RKO (cell line): ENCODE measurements at places on chromosomes 5 and 9.

- no peak for DNase-seq
Observed at GRCh38 chr5:102589661-102590060, 90.9 kb upstream of the SLCO6A1 start.

- no peak for DNase-seq
Observed at GRCh38 chr9:1994180-1994579, 21.0 kb upstream of the SMARCA2 start.

DNA sequence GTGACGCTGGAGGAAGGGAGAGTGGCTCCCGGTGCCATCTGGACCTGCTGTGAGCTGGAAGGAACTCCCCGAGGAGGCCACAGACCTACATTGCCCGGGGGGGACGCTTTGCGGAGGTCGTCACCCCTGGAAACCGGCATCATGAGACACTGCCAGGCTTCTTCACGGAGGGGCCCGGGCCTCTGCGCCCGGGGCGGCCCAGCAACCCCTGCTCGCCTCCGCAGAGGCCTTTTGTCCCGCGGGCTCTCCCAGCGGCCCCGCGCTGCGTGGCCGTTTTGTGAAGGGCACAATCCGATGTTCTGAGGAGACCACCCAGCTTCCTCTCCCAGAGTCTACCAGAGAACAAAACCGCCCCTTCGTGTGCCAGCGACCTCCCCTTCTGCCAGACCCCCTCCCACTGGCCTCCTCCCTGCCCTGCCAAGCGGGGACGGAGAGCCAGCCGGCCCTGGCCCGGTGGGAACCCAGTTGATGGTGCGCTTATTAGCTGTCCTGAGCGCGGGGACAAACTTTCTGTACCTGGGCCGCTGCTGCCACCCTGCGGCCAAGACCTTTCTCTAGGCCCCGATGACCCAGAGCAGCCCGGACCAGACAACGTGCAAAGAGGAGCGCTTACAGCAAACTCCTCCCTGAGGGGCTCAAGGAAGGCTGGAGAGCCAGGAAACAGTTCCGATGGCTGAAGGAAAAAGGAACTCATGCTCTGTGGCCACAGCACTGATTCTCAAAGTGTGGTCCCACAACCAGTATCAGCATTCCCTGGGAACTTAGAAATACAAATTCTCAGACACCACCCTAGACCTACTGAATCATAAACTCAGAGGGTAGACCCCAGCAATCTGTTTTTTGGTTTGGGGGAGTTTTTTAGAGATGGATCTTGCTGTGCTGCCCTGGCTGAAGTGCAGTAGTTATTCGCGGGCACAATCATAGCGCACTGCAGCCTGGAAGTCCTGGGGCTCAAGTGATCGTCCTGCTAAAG, 86.7 kb downstream of the SLC1A3 start:
- peak; percentile 40 for DNase-seq

DNA sequence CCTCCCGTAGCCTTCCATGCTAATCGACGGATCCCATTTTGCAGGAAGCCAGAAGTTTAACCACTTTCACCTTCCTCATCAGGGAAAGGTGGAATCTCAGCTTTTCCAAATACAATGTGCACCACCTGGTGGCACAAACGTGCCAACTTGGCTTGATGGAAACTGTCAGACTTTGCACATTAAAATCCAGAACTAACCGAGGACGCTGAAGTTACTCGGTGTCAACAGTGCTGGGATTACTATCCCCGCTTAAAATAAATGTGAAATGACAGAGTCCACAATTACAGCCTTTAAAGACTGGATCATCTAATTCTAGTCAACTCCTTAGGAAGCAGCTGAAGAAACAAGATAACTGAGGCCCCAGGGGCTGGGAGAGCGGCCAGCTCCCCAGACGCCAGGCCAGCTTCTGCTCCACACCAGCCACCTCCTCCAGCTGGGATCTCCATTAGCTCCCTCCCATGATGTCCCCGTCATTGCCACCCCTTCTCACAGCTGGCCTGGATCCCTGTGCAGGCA, 50.1 kb upstream of the RETREG1 start:
- DNase-seq: peak; percentile 12

DNA sequence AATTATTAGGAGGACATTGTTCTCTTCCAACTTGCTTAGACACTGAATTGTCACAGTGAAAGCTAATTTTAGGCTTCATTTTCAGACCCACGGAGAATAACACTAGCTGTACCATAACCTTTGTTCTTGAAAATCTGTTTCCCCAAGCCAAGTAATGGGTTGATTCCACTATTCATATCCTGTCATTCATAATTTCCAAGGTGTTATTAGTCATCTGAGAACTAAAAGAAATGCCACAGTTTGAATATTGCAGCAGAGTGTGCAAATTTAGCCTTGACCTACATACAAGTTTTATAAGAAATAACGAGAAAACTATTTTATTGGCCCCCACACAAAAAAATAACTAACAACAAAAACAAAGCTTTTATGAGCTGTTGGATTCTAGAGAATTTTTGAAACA, 148.5 kb upstream of the TYRP1 start:
- no peak for DNase-seq

GRCh38 chr5:34026089-34026761, 16.8 kb downstream of the C1QTNF3 start:
- DNase-seq: no peak

- no peak for DNase-seq
Observed at GRCh38 chr5:73391441-73391881, 57.1 kb downstream of the FOXD1 start.
